ENCODE measurements at places on chromosomes 4 and X. TPM values are rescaled to one million over a fixed set of nuclear protein-coding genes. Genes with fewer than 3 reads are reported as not detected.

Gene MSMO1
- 150 TPM for total RNA-seq

Gene PLP1
- 0.12 TPM for total RNA-seq

Gene DCAF12L1
- total RNA-seq = not detected

Gene MAGEC3
- not detected for total RNA-seq

Gene VGLL1
- total RNA-seq = not detected

Gene GPR173
- total RNA-seq = 4.2 TPM

Gene RPL34
- 999 TPM for total RNA-seq

Gene LRRC66
- 0.23 TPM for total RNA-seq

Gene S100G
- total RNA-seq = not detected

Gene GLUD2
- 0.68 TPM for total RNA-seq

Gene CXCL11
- total RNA-seq = not detected

Gene GATA1
- not detected for total RNA-seq

Gene NXF2
- total RNA-seq = not detected

Gene MAGEA1
- total RNA-seq = not detected

Gene TAF9B
- total RNA-seq = 12.9 TPM

Gene ENPEP
- 0.08 TPM for total RNA-seq

Gene DCAF8L2
- not detected for total RNA-seq

Gene NFXL1
- 6.9 TPM for total RNA-seq
